Fibroblast of the aortic adventitia (primary cell): ENCODE measurements at places on chromosomes 2 and 18. TPM values are rescaled to one million over a fixed set of nuclear protein-coding genes. Genes with fewer than 3 reads are reported as not detected.

Gene CFAP65
- total RNA-seq = not detected in 2 replicates

Gene MYO1B
- 75.3 and 103 TPM in 2 replicates for total RNA-seq

Gene PCARE
- under 0.01 and 0.08 TPM in 2 replicates for total RNA-seq

- DNase-seq = no peak
These were observed 10.1 kb downstream of the METAP1D start for GRCh38 chr2:172009823-172010222.

GRCh38 chr2:15031745-15032240, 399.3 kb downstream of the LRATD1 start:
- no peak for DNase-seq

GRCh38 chr2:121530212-121530705, 421 bp upstream of the RNU4ATAC start:
- peak; percentile 81 for DNase-seq

GRCh38 chr2:240430595-240430994, 4.9 kb upstream of the GPC1 start:
- no peak for DNase-seq

GRCh38 chr2:43484323-43484930, 111.4 kb downstream of the THADA start:
- peak; percentile 96 for DNase-seq

DNA sequence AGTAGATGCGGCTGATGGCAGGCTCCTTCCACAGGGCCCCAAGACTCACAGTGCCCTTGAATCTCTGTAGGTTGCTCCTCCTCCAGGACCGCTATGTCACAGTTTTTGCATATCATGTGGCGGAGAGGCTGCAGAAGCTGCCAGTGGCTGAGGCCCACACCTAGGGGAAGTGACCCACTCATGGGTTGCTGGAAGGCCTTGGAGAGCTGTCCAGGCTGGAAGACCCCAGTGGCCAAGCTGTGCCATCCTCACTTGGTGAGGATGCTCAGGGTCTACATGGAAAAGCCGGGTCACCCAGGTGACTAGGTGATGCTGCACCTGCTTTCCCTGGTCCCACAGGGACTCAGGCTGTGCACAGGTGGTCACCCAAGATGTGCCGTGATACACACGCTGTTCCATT, 90.6 kb downstream of the SEPTIN10 start:
- DNase-seq = no peak

- no peak for DNase-seq
These were observed 74.4 kb upstream of the CYP20A1 start for GRCh38 chr2:203164311-203164935.
